ENCODE measurements at places on chromosomes 1 and 21.

DNA sequence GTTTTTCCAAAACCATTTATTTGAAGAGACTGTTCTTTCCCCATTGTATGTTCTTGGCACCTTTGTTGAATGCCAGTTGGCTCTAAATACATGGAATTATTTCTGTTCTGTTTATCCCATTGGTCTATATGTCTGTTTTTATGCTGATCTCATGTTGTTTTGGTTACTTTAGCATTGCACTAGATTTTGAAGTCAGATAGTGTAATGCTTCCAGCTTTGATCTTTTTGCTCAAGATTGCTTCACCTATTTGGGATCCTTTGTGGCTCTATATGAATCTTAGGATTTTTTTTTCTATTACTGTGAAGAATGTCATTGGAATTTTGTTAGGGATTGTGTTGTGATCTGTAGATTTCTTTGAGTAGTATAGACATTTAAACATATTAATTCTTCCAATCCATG is 139.2 kb upstream of the GPR52 start:
- no peak for DNase-seq

GRCh38 chr1:170657275-170657853 is 6.6 kb upstream of the PRRX1 start:
- DNase-seq, result no peak

GRCh38 chr1:36583980-36584782 is 101.5 kb upstream of the CSF3R start:
- DNase-seq, result no peak

- no peak for DNase-seq
These were observed 30.6 kb downstream of the HFM1 start for GRCh38 chr1:91374086-91374485.

DNA sequence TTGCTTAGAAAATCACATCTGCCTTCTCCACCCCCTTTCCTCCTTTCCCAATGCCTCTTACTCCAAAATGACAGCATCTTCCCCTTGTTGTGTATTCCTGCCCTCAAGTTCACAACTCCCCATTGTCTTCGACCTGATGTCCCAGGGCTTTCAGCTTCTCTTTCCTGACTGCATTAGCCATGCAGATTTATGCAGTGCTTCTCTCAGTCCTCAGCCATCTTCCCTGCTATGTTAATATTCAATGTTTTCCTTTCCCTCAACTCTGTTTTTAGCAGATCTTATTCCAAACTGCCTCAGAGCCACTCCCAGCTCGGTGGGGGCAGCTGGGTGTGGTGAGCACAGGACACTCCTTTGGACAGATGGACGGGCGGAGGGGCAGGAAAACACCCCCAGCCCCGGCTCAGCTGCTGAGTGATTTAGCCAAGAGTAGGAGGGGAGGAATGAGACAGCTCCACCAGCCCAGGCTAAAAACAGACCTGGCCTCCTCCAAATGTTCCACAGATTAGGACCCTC is 71.0 kb downstream of the CD2 start:
- peak; percentile 51 for DNase-seq

- no peak for DNase-seq
These were observed 128.7 kb downstream of the PHTF1 start for GRCh38 chr1:113630340-113631327.

- no peak for DNase-seq
These were observed 22.3 kb upstream of the FAM78B start for GRCh38 chr1:166189126-166189525.

DNA sequence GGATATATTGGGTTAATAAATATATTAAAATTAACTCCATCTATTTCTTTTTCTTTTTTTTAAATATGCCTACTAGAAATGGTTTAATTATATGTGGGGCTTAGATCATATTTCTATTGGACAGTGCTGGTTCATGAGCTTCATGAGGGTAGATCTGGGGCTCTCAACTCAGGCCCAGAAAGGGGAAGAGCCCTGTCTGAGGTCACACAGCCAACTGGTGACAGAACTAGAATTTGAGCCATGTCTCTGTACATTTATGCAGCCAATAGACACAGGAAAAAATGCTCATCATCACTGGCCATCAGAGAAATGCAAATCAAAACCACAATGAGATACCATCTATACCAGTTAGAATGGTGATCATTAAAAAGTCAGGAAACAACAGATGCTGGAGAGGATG is 5.1 kb upstream of the EPHB2 start:
- no peak for DNase-seq

DNA sequence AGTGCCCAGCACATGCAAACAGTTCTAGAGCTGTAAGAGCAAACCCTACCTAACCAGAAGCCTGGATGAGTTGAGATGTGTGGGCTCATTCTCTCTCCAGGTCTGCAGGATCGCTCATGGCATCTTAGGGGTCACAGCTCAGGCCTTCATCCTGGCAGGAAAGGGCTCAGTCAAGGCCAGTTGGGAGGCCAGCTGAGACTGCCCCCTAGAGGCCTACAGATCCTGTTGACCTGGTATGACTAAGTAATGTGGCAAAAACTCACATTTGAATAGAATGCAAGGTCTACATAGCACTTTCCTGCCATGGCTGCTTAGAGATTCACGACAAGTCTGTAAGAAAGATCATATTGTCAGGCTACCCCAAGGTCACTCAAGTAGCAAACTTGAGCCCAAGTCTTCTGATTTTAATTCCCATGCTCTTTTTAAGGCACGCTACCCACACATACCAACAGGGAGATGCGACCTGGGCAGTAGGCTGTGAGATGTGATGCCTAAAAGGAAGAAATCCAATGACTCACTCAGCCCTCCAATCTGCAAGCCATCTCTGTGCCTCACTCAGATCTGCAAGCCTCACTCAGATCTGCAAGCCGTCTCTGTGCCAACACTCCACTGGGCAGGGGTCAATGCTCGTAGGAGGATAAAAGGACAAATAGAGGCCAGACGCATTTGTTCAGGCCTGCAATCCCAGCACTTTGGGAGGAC is 5.1 kb upstream of the CAPN8 start:
- peak; percentile 37 for DNase-seq

DNA sequence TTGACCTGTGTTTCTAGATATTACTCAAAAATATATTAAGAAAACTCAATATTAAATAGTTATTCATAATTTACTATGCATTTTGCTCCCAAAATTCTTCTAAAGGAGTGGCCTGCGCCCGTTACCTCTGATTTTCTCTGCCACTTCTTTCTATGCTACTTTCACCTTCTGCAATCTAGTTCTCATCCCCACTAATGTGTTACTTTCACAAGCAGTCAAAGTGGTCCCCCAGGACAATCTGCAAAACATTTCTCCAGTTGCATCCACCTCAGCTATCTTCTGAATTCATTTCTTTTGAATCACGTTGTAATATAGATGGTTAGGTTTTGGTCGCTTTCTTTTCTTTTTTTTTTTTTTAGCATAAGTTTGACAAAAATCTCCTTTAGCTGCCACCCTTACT is 13.4 kb downstream of the INSL5 start:
- DNase-seq, result no peak

DNA sequence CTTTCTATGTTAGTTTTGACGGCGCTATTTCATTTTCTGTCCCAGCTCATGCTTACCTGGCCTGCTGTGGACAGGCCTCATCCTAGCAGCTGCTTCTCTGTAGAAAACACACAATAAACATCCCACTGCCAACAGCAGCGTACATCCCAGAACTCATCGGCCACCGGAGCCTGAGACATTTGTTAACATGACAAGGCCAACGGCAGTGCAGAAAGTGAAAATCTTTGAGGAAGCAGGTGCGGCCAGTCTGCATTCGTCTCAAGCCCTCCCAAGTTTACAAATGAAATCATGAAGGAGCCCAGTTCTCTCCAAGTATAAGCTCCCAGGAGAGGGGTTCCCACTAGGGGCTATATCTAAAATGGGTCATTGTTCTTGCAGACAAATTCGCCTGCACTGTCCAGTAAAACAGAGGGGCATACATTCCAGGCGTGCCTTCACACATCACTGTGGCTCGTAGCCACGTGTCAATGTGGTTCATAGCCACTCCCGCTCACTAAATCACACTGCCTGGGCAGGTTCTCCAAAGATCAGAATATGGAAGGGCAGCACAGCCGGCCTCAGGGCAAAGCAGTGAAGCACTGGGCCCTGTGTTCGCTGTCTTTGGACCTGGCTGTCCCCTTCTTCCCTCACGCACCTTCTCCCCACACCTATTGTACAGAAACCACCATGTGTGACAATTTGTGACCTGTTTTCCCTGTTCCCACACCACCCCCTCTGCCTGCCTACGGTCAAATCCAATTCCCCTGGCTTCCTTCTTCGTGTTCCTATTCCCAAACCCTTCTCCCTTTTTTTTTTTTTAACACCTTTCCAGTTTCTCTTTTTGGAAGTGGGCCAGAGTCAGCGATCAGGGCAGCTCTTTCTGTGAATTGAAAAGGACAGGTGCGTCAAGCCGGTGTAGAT is 27.0 kb upstream of the ABCG1 start:
- DNase-seq, result no peak

DNA sequence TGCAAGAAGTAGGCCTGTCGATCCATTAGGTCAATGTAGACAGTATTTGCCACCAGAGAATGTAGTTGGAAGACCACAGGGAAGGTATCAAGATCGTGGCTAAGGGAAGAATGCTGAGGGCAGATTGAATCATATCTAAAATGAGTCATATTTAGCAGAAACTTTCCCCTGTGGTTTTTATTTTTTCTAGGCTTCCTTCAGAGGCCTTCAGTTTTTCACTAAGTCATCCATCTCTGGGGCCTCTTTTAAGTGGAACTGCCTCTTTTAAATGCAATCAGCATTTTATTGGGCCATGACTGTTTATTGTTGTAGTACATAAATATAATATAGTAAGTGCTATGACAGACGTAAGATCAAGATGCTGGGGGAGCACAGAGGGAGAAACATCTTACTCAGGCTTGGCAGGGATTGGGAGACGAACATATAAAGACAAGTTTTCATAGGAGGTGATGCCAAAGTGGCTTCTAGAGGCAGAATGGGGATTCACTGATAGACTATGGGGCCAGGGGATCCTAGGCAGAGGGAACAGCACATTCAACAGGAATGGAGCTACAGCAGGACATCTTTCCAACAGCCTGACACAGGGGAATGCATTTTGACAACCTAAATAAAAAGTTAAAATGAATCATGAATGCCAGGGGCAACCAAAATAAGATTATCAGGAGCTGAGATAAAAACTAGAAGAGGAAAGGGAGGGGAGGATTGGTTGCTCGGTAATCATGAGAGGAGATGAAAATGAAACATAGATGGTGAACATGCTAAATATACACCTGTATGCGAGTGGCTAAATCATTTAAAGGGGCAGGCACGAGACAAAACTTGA is 20.1 kb downstream of the UBE2U start:
- DNase-seq, result no peak

DNA sequence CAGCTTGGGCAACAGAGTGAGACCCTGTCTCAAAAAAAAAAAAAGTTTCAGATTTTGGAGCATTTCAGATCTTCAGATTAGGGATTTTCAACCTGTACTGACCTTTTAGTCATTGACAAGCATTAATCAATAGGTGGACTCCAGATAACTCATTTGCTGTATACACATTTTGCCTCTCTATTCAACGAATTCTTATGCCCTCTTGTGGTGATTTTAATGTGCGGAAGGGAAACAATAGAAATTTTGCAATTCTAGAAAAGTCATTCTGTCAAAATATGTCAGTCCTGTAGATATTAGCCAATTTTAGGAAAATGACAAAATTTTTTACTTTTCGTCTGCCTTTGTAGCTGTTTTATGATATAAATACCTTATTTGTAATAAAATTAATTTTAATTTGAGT is 11.6 kb upstream of the OR2G2 start:
- DNase-seq, result no peak
